Left kidney (tissue), 8 donors: ENCODE measurements at places on chromosomes 11 and 22. TPM values are rescaled to one million over a fixed set of nuclear protein-coding genes. Genes with fewer than 3 reads are reported as not detected.

The OR51I2 gene
- polyA plus RNA-seq, result not detected

The OR5P2 gene
- 0.13 TPM for polyA plus RNA-seq

The TRIM51 gene
- polyA plus RNA-seq, result not detected

The OR56A3 gene
- polyA plus RNA-seq, result not detected

The P2RY2 gene
- 0.58 TPM for polyA plus RNA-seq

The POTEH gene
- not detected for polyA plus RNA-seq

The NXPE2 gene
- polyA plus RNA-seq, result 0.42 TPM

The MPEG1 gene
- 6.8 TPM for polyA plus RNA-seq

The INSC gene
- polyA plus RNA-seq, result 0.73 TPM

The OOSP2 gene
- polyA plus RNA-seq, result not detected

The ARHGAP20 gene
- polyA plus RNA-seq, result 5.7 TPM

The GAS2L1 gene
- 5.9 TPM for polyA plus RNA-seq

The NELL1 gene
- 2.6 TPM for polyA plus RNA-seq

The AMPD3 gene
- polyA plus RNA-seq, result 6.5 TPM

The TSGA10IP gene
- polyA plus RNA-seq, result 0.23 TPM

The POU2AF2 gene
- not detected for polyA plus RNA-seq

The TAGLN gene
- polyA plus RNA-seq, result 114 TPM

The RTN4R gene
- 3.4 TPM for polyA plus RNA-seq

The FBLN1 gene
- 98.3 TPM for polyA plus RNA-seq

The POU2AF3 gene
- 8.0 TPM for polyA plus RNA-seq

The CARD10 gene
- 20.3 TPM for polyA plus RNA-seq

The RPL3 gene
- 2,722 TPM for polyA plus RNA-seq

The APIP gene
- polyA plus RNA-seq, result 41.0 TPM

The UNC93B1 gene
- polyA plus RNA-seq, result 9.0 TPM

The FOSL1 gene
- not detected for polyA plus RNA-seq

The MAPK8IP1 gene
- polyA plus RNA-seq, result 8.6 TPM

The OR2AT4 gene
- polyA plus RNA-seq, result 0.07 TPM

The TMEM86A gene
- polyA plus RNA-seq, result 8.1 TPM

The VSIG2 gene
- 8.5 TPM for polyA plus RNA-seq

The F2 gene
- 0.68 TPM for polyA plus RNA-seq

The MRPL11 gene
- polyA plus RNA-seq, result 67.5 TPM

The KCNA4 gene
- polyA plus RNA-seq, result 0.13 TPM

The TCN1 gene
- not detected for polyA plus RNA-seq

The NXPE1 gene
- polyA plus RNA-seq, result 0.10 TPM

The TEX12 gene
- 0.52 TPM for polyA plus RNA-seq

The DAGLA gene
- 3.2 TPM for polyA plus RNA-seq

The KIAA0930 gene
- 19.5 TPM for polyA plus RNA-seq

The NAP1L4 gene
- polyA plus RNA-seq, result 245 TPM

The SYT12 gene
- 0.13 TPM for polyA plus RNA-seq

The TMEM191B gene
- polyA plus RNA-seq, result 0.50 TPM

The SESN3 gene
- polyA plus RNA-seq, result 78.5 TPM

The GLYATL2 gene
- 4.6 TPM for polyA plus RNA-seq

The DRD4 gene
- 1.1 TPM for polyA plus RNA-seq

The ST14 gene
- 23.5 TPM for polyA plus RNA-seq

The CABP4 gene
- polyA plus RNA-seq, result 1.0 TPM

The KCNJ1 gene
- 76.0 TPM for polyA plus RNA-seq

The APOA1 gene
- polyA plus RNA-seq, result 97.1 TPM

The PLEKHA7 gene
- 63.0 TPM for polyA plus RNA-seq
